ENCODE measurements at places on chromosomes 1 and 21.

DNA sequence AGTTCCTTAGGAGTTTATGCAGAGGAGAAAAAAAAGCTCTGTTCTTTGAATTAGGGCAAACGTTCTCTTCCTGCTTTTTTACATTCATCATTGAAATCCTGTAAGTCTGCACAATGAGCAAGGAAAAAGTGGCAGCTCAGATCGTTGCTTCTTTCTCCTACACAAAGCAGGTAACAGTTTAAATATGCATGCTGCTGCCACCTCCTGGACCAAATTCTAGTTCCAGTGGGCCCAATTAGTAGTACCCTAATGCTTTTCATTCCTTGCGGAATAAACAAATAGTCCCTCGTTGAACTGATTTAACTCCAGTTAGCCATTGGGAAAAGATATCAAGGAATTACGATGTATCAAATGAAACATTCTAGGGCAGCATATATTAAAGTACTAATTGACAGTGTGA is 20.1 kb downstream of the YTHDF2 start:
- DNase-seq: no peak

DNA sequence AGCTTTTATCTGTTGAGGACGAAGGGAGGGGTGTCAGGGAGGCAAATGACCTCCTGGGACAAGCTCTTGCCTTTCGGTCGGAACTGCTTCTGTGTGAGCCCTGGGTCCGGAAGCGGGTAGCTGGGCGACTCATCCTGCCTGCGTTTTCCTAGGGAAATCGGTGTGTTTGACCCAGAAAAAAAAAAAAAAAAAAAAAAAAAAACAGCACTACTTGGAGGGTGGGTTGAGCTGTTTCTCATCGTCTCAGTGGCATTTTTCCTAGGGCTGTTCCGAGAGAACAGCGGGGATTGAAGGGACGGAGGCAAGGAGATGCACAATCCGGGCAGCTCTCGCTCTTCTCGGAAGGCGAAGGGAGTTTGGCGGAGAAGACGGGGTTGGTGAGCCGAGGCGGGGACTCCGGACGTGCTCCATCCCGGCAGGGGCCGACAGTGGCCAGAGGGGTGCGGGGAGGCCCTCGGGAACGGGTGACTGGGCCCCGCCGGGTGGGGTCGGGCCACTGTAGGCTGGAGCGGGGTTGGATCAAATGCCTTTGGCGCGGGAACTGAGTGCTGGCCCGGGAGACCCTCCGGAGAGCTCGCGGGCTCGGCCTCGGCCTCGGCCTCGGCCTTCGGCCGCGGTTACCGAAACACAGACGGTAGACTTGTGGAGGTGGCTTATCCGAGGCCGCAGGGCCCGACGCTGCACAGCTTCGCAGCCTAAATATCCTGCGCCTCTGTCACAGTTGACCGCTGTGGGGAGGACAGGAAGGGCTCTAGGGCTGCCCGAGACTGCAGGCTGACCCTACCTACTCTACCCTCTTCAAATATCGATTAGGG is 2.4 kb upstream of the BARHL2 start:
- no peak for DNase-seq

DNA sequence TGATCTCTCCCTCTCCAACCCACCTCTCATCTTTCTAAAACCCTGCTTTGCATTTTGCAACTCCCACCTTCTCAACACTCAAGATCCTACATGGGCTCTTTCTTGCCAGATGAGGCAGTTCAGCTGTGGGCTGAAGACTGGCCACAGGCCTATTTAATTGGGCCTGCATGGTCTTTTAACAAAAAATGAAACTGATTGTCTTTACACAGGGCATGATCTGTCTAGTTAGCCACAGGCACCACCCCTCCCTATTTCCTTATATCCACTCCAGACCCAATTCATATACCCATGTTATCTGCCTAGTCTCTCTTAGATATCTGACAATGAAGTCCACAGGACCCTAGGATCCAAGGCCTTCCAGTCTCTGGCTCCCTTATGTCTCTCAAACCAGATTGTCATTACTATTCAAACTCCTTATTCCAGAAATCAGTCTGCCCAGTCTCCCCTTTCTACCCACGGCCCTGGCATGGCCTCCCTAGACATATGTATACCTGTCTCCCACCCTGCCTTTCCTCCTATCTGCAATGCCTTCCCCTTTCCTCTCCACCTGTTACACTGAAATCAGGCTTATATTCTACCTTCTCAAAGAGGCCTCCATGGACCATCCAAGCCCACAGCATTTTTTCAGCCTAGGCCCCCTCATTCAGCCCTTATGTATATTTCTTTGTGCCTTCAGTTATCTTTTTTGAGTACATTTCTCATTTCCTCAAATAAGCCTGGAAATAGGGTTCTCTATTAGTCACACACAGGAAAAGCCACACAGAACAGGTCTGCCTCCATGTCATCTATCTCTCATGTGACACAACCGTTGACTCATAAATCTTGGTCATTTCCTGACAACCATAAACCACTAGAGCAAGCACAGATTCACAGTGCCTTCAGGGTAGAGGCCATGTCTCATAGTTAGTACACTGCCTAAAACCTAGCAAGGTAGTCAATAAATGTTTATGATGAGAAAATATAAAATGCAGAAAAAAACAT is 39.0 kb downstream of the LPAR3 start:
- DNase-seq: no peak

GRCh38 chr1:46535063-46535462 is 16.4 kb downstream of the KNCN start:
- no peak for DNase-seq

DNA sequence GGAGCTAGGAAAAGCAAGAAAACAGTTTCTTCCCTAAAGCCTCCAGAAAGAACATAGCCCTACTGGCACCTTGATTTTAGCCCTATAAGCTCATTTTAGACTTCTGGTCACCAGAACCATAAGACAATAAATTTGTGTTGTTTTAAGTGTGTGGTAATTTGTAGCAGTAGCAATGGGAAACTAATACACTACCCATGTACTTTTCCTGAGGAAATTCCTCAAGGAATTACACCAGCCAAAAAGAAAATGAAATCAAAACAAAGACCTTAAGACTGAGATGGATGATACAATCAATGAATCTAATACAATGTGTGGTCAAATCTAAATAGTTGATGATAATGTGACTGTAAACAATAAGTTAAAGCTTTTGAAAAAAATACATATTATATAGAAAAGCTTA is 11.8 kb downstream of the VAMP4 start:
- DNase-seq: no peak

Measured in progenitor cell of endocrine pancreas (in vitro differentiated cells).